Activated naive CD4-positive, alpha-beta T cell treated with anti-CD3 and anti-CD28 coated beads for 36 hours (primary cell): ENCODE measurements at places on chromosomes 1 and 21.

GRCh38 chr1:158491316-158491715 is 19.3 kb downstream of the OR10R2 start:
- H3K4me3 ChIP-seq = no peak overlapping the region
- no peaks in the 10 kb centered on the region for H3K36me3 ChIP-seq
- no peak overlapping the region for H3K27ac ChIP-seq
- H3K27me3 ChIP-seq = peaks cover 21% of the 10 kb centered on the region

DNA sequence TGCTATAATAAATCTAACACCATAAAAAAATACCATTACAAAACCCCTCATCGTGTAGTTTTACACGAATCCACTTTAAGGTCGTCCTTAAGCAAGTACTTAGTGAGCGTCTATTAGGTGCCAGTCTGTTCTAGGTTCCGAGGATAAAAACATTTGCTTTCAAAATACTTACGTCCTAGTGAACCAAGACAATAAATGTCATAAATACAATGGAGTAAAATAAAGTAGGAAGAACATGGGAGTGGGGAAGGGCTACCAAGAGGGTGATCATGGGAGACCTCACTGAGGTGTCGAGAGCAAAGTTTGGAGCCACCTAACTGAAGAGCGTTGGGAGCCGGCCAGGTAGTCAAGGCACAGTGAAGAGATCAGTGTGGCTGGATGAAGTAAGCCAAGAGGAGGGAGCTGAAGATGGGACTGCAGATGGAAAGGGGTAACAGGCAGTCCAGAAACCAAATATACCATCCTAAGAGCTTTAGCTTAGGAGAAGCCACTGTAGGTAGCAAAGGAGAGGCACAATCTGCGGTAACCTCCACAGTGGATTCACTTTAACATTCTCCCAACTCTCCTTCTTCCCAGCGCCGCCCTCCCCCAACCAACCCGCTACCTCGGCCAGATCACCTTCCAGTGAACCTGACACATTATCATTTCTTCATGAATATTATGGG is 684 bp downstream of the LTN1 start:
- H3K27ac ChIP-seq = peak overlapping the region; percentile 97
- H3K4me3 ChIP-seq = peak overlapping the region; percentile 99
- H3K36me3 ChIP-seq = peaks cover 9% of the 10 kb centered on the region

- no peaks in the 10 kb centered on the region for H3K27me3 ChIP-seq
- H3K4me1 ChIP-seq = no peaks in the 10 kb centered on the region
- H3K36me3 ChIP-seq = no peaks in the 10 kb centered on the region
Observed at GRCh38 chr1:232438476-232438875, 191.5 kb downstream of the SIPA1L2 start.

- H3K27me3 ChIP-seq = no peaks in the 10 kb centered on the region
- no peak for DNase-seq
- no peaks in the 10 kb centered on the region for H3K36me3 ChIP-seq
- no peak overlapping the region for H3K4me3 ChIP-seq
Observed at GRCh38 chr1:222794656-222795474, 20.0 kb upstream of the DISP1 start.

DNA sequence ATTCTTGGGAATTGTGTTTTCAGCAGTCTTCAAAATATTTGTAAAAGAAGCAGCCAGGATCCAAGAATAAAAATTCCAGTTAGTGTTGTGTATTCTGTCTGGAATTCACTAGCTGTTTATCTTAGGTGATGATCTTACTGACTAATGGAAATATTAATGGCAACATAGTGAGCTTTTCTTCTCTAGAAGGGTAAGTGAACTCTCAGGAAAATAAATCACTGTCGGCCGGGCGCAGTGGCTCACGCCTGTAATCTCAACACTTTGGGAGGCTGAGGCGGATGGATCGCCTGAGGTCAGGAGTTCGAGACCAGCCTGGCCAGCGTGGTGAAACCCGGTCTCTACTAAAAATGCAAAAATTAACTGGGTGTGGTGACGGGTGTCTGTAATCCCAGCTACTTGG is 87.4 kb upstream of the KIF1B start:
- H3K4me3 ChIP-seq = no peak overlapping the region
- no peak for DNase-seq
- H3K36me3 ChIP-seq = peaks cover 8% of the 10 kb centered on the region

- H3K27me3 ChIP-seq = peaks cover 2% of the 10 kb centered on the region
- DNase-seq = no peak
- no peak overlapping the region for H3K4me3 ChIP-seq
- no peaks in the 10 kb centered on the region for H3K36me3 ChIP-seq
- H3K27ac ChIP-seq = no peak overlapping the region
Observed at GRCh38 chr1:110771245-110772022, 96.7 kb upstream of the KCNA3 start.

GRCh38 chr1:71193153-71193552 is 112.3 kb upstream of the ZRANB2 start:
- H3K27ac ChIP-seq = no peak overlapping the region
- no peaks in the 10 kb centered on the region for H3K36me3 ChIP-seq
- H3K4me3 ChIP-seq = no peak overlapping the region

GRCh38 chr21:34679051-34679450 is 10.3 kb downstream of the CLIC6 start:
- H3K4me3 ChIP-seq = no peak overlapping the region
- peaks cover 2% of the 10 kb centered on the region for H3K4me1 ChIP-seq
- peaks cover 24% of the 10 kb centered on the region for H3K27me3 ChIP-seq
- no peak for DNase-seq
- no peak overlapping the region for H3K27ac ChIP-seq

- H3K4me1 ChIP-seq = no peaks in the 10 kb centered on the region
- no peak overlapping the region for H3K27ac ChIP-seq
- no peak overlapping the region for H3K4me3 ChIP-seq
- H3K27me3 ChIP-seq = no peaks in the 10 kb centered on the region
Observed at GRCh38 chr1:240501115-240501514, 110.8 kb downstream of the GREM2 start.
